ENCODE measurements at places on chromosomes 3 and 15.

GRCh38 chr15:99704444-99704838 lies 28.8 kb downstream of the LYSMD4 start:
- no peak for DNase-seq

DNA sequence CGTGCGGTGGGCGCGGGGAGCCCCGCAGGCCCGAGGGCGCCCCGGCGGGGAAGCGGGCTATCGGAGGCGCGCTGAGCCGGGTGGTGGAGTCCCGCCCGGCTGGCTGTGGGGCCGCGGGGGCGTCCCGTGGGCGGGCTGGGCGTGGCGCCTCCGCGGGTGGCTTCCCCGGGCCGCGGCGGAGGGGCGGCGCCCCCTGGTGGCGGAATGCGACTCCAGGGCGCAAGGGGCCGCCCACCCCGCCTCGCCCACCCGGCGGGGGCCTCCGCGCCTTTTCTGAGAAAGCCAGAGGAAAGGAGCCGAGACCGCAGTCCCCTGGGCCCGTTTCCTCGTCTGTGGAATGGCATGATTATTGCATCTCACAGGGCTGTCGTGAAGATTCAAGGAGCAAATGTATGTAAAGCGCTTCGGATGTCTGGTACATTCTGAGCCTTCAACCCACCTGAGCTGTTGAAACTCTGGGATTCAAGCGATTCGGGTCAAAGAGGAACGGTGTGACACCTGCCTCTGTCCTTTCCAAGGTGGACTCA lies 31.9 kb upstream of the RAB6B start:
- peak; percentile 56 for DNase-seq

DNA sequence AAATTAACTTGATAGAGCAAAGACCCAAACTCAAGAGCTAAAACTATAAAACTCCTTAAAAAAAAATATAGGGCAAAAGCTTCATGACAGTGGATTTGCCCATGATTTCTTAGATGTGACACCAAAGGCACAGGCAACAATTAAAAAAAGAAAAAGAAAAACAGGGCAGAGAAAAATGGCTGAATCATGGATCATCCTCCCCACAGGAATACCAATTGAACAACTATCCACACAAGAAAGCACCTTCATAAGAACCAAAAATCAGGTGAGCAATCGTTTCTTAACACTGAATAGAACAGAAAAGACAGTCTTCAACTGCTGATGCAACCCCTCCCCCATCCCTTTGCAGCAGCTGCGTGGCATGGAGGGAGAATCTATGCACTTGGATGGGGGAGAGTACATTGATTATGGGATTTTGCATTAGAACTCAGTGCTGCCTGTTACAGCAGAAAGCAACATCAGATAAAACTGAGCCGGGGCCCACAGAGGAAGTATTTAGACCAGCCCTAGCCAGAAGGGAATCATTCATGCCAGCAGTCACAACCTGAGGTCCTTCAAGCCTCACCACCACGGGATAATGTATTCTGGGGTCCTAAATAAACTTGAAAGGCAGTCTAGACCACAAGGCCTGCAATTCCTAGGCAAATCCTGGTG lies 15.7 kb downstream of the C3orf33 start:
- no peak for DNase-seq

DNA sequence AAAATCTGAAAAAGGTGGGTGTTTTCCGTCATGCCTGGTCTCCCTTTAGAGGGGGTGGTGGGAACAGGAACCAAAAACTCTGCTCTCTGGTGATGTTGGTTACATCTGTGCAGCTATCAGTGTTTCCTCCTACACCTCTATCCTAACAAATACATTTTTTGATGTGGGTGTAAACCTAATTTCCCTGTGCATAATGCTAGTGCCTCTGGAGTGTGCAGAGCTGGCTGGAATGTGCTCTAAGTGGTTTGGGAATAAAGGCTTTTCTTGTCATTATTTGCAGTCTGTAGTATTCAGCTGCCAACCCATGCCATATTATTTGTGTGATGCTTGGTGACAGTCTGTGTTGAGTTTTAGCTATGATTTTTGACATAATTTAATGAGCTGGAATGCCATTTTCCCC lies 547.6 kb downstream of the NLGN1 start:
- no peak for DNase-seq

- DNase-seq = no peak
These were observed 12.4 kb downstream of the XXYLT1 start for GRCh38 chr3:195258449-195259153.

DNA sequence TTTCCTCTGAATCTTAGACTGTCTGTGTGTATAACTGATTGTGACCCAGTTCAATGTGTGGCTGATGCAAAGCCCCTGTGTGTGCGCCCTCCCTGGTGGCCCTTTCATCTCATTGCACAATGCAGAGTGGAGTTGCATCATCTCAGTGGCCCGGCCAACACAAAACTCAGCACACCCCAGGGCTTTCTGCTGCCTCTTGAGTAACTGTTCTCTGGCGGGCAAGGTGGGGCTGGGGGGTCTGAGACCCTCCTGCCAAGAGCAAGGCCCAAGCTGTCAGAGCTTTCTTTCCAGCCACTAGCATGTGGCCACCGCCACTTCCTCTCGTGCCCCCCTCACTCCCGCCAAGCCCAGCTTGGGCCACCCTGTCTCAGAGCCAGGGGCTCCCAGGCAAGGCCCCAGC lies 80.7 kb upstream of the ALDH1L1 start:
- DNase-seq = no peak

GRCh38 chr3:27209617-27210264 lies 159.4 kb downstream of the NEK10 start:
- no peak for DNase-seq

GRCh38 chr3:72383883-72384282 lies 464.4 kb downstream of the SHQ1 start:
- DNase-seq = no peak

GRCh38 chr3:14725564-14726440 lies 50.9 kb downstream of the C3orf20 start:
- DNase-seq = no peak

- no peak for DNase-seq
These were observed 160.7 kb downstream of the STAC start for GRCh38 chr3:36540888-36541518.

DNA sequence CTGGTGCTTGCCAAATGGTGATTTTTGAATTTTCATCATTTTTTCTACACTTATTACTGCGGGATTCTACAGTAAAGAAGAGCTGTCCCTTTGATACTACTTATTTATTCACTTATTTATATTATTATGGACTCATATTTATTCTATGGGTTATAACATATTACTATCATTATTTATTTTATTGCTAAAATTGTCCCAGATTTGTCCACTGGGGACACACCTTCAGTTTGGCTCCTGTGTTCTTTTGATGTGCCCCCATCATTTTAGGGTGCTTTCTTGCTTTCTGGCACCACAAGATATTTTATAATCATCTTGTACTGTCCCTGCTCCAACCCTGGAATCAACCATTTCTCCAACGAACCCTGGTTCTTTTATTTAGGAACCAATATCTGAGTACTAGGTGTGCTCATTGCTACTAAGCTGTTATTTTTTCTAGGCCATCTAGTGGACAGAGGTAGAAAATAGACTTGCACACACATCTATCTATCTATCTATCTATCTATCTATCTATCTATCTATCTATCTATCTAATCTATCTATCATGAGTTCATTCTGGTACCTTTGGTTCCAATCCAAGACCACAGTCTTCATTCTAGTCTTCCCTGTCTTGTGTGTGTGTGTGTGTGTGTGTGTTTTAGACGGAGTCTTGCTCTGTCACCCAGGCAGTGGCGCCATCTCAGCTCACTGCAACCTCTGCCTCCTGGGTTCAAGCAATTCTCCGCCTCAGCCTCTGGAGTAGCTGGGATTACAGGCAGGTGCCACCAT lies 16.0 kb downstream of the SLC22A14 start:
- no peak for DNase-seq

GRCh38 chr3:133992381-133992780 lies 37.3 kb downstream of the SLCO2A1 start:
- DNase-seq = no peak

- DNase-seq = no peak
These were observed 5.8 kb upstream of the C15orf61 start for GRCh38 chr15:67515090-67515489.

- no peak for DNase-seq
These were observed 5.8 kb downstream of the IGDCC4 start for GRCh38 chr15:65416845-65417416.

GRCh38 chr15:29818141-29818540 lies 4.1 kb downstream of the TJP1 start:
- no peak for DNase-seq

Measured in stimulated activated CD4-positive, alpha-beta T cell treated with anti-CD3 and anti-CD28 coated beads, Interleukin-12 subunit alpha, Interleukin-12 subunit beta, amount 100 ng/mL, for 24 hours (primary cell).